ENCODE measurements at places on chromosomes 11 and 22.
A peak's percentile ranks its signal among the peaks of the same experiment; 100 is the strongest.

DNA sequence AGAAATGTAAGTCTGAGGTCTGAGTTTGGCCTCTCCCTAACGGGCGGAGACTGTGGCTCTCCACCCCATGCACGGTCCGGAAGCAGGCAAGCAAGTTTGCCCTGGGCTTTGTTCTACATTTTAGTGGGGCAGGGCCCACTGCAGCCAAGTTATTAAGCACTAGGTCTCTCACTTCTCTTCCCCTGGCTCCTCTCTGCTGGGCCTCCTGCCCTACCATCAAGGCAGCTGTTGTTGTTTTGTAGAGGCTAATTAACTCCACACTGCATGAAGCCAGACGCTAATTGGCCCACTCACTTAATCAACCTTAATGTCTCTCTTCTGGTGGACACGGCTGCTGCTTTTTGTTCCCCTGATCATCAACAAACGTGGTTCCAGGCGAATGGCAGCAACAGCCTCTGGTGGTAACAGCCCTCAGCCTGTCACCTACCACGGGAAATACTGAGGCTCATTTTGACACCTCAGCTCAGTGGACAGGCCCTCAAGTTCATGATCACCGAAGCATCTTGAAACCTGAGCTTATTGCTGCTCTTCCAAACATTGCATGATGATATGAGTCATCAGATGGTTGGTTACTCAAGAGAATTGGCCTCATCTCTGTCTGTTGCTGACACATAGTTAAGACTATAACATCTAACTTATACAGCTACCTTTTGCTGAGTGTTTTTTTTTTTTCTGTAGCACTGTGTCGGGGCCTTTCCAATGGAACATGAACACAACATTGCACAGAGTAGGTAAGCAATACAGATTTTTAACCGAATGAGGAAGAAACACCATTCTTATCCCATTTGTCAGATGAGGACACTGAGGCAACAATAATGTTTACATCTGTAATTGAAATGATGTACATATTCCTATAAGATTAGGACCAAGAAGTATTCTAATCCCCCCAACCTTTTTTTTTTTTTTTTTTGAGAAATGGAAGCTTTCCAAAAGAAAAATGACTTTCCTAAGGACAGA is 20.8 kb upstream of the LMO2 start:
- peak; percentile 73 for DNase-seq

DNA sequence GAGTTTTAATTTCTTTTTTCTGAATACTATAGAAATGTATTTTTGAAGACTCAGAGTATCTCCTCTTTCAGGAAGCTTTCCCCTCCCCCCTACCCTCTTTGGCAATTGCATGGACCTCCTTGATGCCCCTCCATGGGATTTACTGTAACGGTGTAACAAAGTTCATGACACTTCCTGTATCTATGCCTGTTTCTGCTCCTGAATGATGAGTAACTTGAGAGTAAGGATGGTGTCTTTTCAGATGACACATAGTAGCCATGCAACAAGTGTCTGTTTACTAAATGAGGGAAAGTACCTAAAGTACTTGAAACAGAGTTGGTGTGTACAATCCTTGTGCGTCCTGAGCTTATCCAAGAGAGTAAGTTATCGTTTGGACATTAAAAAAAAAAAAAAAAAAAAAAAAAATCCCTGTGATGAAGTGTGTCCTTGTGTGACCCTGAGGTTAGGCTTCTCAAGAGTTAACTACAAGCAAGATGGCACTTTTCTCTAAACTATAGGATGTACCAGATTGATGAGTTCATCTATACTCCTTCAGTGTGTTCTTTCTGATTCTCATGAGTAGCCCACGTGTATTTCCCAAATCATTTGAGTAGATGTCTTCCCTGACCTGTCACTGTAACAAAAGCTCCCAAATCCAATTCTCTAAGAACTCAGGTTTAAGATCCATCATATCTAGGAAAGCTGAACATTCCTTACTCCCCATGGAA is 7.4 kb downstream of the ETS1 start:
- no peak for DNase-seq

DNA sequence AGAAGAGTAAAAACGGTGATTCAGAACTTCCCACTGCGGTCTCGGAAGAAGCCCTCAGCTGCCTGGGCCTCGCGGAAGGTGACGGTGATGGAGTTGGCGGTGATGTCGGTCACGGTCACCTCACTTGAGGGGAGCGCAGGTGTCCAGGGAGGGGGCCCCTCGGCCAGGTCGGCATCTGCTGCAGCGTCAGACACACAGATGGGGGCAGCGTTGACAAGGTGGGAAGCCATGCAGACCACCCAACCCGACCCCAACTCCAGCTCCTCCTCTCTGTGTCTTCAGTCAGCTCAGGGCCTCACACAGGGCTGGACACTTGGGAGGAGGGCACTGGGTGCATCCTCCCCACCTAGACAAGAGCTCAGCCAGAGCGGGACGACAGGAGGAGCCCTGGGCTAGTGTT is 18.6 kb downstream of the CBX7 start:
- no peak for DNase-seq

GRCh38 chr11:8338138-8338537 is 74.5 kb upstream of the LMO1 start:
- no peak for DNase-seq

- no peak for DNase-seq
Observed at GRCh38 chr11:134504146-134504905, 92.3 kb upstream of the B3GAT1 start.

DNA sequence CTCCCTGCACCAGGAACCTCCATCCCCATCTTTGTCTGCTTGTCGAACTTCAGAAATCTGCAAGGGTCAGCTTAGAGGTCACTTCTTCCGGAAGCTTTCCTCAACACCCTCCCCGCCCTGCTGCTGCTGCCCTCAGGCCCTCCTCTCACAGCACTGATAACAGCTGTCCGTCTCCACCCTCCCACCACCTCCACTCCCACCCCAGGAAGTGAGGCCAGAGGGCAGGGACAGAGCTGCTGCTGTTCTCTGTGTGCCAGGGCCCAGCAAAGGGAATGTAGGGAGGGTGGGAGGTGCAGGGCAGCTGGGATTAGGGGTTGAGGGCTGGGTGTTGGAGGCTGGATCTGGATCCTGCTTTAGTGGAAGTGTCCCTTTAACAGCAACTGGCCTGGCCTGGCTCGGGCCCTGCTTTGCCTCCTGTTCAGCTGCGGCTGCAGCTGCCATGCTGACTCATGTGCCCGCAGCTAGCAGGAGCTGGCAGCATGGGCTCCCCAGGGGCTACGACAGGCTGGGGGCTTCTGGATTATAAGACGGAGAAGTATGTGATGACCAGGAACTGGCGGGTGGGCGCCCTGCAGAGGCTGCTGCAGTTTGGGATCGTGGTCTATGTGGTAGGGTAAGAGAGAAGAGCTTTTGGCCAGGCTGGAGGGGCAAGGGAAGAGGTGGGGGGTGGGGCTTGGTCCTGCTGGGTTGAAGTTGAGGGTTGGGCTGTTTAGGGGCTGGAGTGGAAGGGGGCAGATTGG is at the start of gene P2RX6:
Gene P2RX6, plus strand, starts transcription at position 440 of the 740 bp plus-strand sequence. Its CDS starts 10 bp downstream, at position 450.
- no peak for DNase-seq

GRCh38 chr22:27756212-27756660 is 45.3 kb downstream of the MN1 start:
- DNase-seq = no peak

DNA sequence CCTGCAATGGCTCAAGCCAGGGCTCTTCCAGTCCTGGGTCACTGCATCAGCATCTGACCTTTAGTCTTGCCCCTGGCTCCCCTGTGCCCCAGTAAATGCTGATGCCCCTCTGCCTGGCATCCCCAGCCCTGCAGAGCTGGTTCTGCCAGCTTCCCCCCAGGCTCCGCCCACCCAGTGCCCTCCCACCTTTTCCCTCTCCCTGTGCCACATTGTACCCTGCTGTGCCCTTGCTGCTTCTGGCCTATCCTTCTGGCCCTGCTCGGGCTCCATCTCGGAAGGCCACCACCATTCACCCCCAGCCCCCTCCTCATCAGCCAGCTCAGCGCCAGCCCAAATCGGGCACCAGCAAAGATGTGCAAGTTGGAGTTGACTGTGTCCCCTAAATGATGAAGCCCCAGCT is 7.4 kb downstream of the CAPN5 start:
- no peak for DNase-seq

GRCh38 chr11:133714471-133715375 is 130.6 kb downstream of the SPATA19 start:
- DNase-seq = no peak

- no peak for DNase-seq
Observed at GRCh38 chr11:46846510-46846830, 390 bp upstream of the CKAP5 start.

GRCh38 chr11:15839061-15839460 is 517.3 kb downstream of the SOX6 start:
- DNase-seq = no peak

GRCh38 chr11:69930081-69931059 is 111.2 kb upstream of the FGF3 start:
- no peak for DNase-seq

- DNase-seq = no peak
Observed at GRCh38 chr11:121059605-121060004, 35.7 kb downstream of the TBCEL start.

DNA sequence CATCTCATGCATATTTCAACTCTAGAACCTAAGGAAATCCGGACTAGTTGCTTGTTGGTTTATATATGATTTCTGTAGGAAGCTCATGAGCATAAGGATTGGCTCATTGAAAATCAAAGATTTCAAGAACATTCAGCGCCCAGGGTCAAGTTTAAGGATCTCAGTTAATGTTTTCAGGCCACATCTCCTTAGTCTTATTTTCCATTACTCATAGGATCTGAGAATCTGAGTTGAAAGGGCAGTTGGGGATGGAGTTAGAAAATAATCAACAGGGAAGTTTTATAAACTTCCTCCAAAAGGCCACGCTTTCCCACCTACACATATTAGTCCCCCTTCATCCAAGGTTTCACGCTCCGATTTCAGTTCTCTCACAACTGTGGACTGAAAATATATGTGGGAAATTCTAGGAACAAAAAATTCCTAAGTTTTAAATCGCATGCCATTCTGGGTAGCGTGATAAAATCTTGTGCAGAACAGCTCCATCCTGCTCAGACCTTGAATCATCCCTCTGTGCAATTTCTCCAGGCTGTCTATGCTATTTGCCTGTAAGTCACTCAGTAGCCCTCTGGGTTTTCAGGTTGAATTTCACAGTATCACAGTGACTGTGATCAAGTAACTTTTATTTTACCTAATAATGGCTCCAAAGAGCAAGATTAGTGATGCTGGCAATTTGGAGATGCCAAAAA is 160.2 kb downstream of the KIRREL3 start:
- DNase-seq = no peak
